ENCODE measurements at places on chromosomes 1 and 21.
A peak's percentile ranks its signal among the peaks of the same experiment; 100 is the strongest.

DNA sequence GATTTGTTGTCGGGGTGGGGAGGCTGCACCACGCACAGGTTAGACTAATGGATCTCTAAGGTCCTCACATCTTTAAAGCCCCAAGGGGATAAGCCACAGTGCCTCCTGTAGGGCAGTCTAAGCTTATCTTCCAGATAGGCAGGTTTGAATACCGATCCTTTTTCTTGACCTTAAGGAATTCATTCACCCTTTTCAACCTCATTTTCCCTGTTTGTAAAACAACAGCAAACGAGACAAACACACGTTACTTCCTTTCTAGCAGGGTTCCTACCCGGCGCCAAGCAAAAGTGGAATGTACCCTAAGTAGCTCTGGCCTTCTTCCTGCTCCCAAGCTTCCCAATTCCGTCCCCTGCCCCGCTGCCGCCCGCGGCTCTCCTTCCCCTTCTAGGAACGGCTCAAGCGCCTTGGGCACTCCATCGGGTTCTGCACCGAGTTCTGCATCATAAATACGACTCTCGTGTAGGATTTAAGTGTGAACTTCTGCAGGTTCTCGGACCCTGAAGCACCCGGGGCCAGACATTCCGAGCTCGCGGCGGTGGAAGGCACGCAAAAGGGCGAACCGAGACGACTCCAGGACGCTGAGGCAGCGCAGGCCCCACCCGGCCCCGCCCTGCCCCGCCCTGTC, 548 bp upstream of the CDC20 start:
- peak; percentile 67 for DNase-seq

DNA sequence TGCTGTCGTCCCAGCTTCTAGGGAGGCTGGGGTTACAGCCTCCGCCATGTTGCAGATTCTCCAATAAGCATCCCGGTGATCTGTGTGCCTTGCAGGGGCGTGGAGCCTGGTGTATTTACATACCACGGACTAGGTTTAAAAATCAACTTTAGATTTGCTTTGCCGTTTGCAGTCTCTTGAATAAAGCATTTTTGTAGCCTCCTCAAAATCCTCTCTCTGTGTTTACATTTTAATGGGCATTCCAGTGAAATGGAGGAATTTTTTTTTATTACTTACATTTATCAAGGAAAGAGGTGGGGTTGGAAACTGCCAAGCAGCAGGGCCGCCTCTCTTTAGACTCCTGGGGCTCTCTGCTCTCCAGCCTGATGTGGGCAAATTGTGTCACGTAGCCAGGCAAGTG, 437.5 kb upstream of the VAMP3 start:
- no peak for DNase-seq

- no peak for DNase-seq
These were observed 197.8 kb downstream of the HIVEP3 start for GRCh38 chr1:41720861-41721410.

DNA sequence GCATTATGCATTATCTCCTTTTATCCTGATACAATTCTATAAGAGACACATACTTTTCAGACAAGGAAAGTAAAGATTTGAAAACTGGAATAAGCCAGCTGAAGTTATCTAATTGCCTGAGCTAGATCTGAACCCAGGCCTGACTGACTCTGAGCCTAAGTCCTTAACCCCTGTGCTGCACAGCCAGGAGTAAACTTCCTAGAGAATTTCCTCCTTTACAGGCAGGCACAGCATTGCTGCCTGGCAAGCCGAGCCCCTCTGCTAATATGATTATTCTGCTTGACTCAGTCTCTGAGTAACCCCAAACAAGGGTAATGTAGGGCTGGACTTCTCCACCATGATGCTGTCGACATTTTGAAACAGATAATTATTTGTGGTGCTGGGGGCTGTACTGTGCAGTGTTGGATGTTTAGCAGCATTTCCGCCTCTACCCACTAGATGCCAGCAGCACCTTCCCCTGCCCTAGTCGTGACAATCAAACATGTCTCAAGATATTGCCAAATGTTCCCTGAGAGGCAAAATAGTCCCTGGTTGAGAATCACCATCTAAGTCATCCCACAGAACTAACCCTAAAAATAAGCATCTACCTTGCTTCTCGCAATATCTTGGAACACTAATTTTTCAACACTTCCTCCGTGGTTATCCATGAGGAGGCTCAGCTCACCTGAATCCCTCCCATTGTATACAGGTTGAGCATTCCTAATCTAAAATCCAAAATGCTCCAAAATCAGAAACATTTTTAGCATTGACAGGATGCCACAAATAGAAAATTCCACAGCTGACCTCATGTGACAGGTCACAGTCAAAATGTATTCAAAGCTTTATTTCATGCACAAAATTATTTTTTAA, 18.5 kb downstream of the CAMK1G start:
- peak; percentile 40 for DNase-seq

GRCh38 chr1:44442791-44443190, 37.7 kb downstream of the RNF220 start:
- DNase-seq, result no peak

- DNase-seq, result no peak
These were observed 151.0 kb upstream of the RAB4A start for GRCh38 chr1:229119876-229120275.

- no peak for DNase-seq
These were observed 191.4 kb downstream of the ZBTB18 start for GRCh38 chr1:244242446-244242845.

Measured in NCI-H69 (cell line).